Stomach (tissue), 19 donors: ENCODE measurements at places on chromosomes 4 and X. TPM values are rescaled to one million over a fixed set of nuclear protein-coding genes. Genes with fewer than 3 reads are reported as not detected.

DNA sequence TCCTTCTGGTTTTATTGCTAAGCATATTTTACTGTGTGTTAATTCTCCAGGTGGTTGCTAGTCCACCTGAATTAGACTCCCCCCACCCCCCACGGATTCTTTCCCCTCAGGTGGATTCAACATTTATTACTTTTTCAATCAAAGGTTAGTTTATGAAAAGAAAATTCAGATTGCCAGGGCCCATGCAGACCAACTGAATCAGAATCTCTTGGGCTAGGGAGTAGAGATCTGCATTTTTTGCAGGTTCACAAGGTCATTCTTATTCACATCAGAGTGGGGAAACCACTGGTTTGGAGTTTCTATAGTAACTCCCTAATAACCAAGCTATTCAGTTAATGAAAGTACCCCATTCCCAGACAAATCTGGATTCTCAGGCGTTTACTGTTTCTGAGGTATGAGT lies 9.8 kb downstream of the TMEM255A start:
- H3K27me3 ChIP-seq: no peaks in the 10 kb centered on the region
- no peaks in the 10 kb centered on the region for H3K4me1 ChIP-seq
- H3K27ac ChIP-seq: no peak overlapping the region
- H3K4me3 ChIP-seq: no peak overlapping the region
- H3K36me3 ChIP-seq: no peaks in the 10 kb centered on the region
- no peak for DNase-seq

DNA sequence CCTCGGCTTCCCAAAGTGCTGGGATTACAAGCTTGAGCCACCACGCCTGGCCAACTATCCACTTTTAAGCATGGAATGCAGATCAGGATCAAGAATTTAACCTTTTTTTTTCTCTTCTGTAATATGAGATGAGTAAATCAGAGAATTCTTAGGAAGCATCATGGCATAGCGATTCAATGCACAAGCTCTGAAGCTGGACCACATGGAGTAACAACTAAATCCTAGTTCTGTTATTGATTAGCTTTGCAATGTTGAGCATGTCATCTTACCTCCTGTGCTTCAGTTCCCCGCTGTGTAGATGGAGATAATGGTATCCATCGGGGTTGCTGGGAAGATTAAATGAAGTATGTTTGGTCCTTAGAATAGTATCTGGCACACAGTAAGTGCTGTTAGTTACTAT lies 1.9 kb upstream of the SNX25 start:
- H3K27ac ChIP-seq: no peak overlapping the region
- H3K27me3 ChIP-seq: no peaks in the 10 kb centered on the region
- no peak for DNase-seq
- no peaks in the 10 kb centered on the region for H3K36me3 ChIP-seq

- DNase-seq: peak; percentile 80
- no peaks in the 10 kb centered on the region for H3K4me1 ChIP-seq
- H3K27ac ChIP-seq: no peak overlapping the region
- H3K27me3 ChIP-seq: no peaks in the 10 kb centered on the region
- no peaks in the 10 kb centered on the region for H3K36me3 ChIP-seq
These were observed 226.6 kb downstream of the NSUN7 start for GRCh38 chr4:40976343-40976742.

DNA sequence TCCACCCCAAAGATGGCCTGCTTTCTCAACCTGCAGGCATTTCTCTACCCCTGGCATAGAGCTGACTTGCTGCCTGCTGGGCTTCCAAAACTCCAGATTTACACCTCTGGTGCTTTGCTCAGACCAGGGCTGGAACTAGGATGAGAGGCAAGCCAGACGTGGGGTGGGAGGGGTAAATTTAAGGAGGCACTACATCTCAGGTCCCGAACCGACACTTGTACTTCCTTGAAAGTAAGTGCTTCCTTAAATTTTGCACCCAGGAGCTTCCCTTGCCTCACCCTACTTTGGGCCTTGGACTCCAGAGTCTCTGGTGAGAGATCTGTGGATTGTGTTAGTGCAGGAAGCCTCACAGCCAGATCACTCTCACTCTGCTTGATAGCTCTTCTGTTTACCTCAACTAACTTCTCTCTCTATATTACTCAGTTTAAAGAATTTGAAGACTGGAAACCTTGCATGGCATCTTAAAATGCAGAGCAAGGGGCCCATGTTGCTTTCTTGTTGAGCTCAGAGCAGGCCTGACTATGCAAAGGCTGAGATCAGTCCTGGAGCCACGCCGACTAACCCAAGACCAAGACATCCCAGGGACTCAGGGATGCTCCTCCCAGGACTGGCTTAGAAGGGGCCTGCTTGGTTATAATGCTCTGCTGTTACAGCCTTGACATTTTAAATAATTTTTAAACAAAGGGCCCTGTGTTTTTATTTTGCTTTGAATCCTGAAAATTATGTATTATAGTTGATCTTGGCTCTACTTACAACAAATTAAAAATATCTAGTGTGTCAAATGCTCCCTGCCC lies 145.0 kb upstream of the LEF1 start:
- H3K27me3 ChIP-seq: no peaks in the 10 kb centered on the region
- H3K27ac ChIP-seq: no peak overlapping the region
- H3K36me3 ChIP-seq: no peaks in the 10 kb centered on the region
- H3K4me3 ChIP-seq: no peak overlapping the region
- DNase-seq: no peak

GRCh38 chr4:80104927-80105326 lies 31.9 kb upstream of the ANTXR2 start:
- no peaks in the 10 kb centered on the region for H3K4me1 ChIP-seq
- no peaks in the 10 kb centered on the region for H3K36me3 ChIP-seq
- H3K27ac ChIP-seq: no peak overlapping the region
- no peaks in the 10 kb centered on the region for H3K27me3 ChIP-seq
- DNase-seq: no peak

- H3K36me3 ChIP-seq: peaks cover 8% of the 10 kb centered on the region
- no peak overlapping the region for H3K27ac ChIP-seq
- DNase-seq: peak; percentile 48
These were observed 2.3 kb downstream of the LRBA start for GRCh38 chr4:151012820-151013219.

DNA sequence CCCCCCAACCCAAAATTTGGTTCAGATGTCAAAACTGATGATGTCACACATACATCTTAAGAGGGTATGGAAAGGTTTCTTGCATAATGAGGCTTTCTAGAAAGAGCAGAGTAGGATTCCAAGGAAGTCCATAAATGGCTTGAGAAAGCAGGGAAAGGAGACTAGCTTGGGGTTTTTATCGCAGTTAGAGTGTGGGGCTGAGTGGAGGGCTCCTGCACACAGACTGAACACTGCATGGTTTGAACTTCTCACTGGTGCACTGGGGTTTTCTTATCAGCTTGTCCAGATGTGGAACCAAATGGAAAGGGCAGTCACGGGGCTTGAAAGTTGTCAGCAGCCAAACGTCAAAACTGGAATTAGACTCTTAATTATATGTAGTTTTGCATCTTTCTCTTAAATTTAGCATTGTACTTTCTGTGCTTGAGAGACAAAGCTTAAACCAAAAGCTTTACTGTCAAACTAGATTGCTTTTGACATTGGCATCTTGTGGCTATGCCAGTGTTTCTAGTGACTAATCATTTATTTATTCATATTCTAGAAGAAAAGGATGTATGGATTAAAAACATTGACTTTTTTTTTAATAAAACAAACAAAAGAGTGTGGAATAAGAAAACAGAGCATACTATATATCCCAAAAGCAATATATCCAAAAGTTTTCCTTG lies 78.3 kb upstream of the STIM2 start:
- H3K27ac ChIP-seq: no peak overlapping the region
- no peak for DNase-seq
- H3K4me1 ChIP-seq: no peaks in the 10 kb centered on the region
- no peak overlapping the region for H3K4me3 ChIP-seq

DNA sequence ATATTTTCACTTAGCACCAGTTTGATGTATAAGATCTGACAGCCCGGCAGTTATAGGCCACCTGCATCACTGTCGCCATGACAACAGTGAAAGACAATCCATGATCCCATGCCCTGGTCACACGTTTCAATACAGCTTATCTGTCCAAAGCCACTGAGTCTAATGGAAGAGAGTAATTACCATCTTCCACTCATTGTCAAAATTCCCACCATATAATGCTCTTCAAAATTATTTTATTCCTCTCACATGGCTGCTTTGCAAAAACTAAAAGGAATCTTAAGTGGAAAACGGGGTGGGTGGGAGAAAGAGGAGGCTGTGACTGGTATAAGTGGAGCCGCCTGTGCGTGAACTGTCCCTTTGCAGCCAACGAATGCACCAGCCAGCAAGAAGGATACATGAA lies 44.2 kb downstream of the MAML3 start:
- no peak for DNase-seq
- H3K36me3 ChIP-seq: no peaks in the 10 kb centered on the region
- H3K27ac ChIP-seq: no peak overlapping the region
- no peaks in the 10 kb centered on the region for H3K27me3 ChIP-seq

DNA sequence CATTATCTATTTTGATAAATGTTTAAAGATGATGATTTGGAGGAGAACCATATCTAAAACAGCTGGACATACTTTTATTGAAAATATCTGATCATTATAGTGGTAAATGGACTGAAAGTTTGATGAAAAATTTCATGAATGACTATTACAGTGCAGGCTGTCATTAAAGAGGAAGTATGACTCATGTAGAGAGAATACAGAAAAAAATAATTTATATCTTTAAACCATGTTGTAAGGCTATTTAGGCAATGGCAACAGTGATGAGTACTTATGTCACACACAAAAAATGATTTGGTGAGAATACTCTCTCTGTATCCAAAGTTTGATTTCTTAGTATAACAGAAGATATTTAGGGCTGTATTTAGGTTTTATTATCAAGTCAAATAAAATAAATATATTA lies 3.9 kb upstream of the GLRB start:
- DNase-seq: no peak
- H3K4me1 ChIP-seq: no peaks in the 10 kb centered on the region
- no peak overlapping the region for H3K27ac ChIP-seq
- H3K4me3 ChIP-seq: no peak overlapping the region

DNA sequence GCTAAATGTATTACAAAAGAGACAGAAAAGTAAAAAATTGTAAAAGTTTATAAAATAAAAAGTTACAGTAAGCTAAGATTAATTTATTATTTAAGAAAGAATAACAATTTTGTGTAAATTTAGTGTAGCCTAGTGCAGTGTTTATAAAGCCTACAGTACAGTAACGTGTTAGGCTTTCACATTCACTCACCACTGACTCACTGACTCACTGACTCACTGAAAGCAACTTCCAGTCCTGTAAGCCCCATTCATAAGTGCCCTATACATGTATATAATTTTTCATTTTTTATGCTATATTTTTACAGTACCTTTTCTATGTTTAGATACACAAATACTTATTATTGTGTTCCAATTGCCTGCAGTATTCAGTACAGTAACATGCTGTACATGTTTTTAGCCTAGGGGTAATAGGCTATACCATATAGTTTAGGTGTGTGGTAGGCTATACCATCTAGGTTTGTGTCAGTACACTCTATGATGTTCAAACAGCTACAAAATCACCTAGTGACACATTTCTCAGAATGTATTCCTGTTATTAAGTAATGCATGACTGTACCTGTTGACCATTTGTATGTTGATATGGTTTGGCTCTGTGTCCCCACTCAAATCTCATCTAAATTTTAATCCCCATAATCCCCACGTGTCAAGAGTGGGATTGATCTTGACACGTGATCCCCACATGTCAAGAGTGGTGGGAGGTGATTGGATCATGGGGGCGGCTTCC lies 57.9 kb downstream of the CFAP299 start:
- H3K27me3 ChIP-seq: no peaks in the 10 kb centered on the region
- H3K27ac ChIP-seq: no peak overlapping the region
- no peak for DNase-seq
- H3K4me1 ChIP-seq: no peaks in the 10 kb centered on the region

- H3K4me3 ChIP-seq: peak overlapping the region; percentile 22
- no peaks in the 10 kb centered on the region for H3K36me3 ChIP-seq
- peaks cover 32% of the 10 kb centered on the region for H3K4me1 ChIP-seq
- H3K27ac ChIP-seq: peak overlapping the region; percentile 78
These were observed 78.7 kb downstream of the RBM47 start for GRCh38 chr4:40550948-40551462.

- no peaks in the 10 kb centered on the region for H3K27me3 ChIP-seq
- H3K4me1 ChIP-seq: no peaks in the 10 kb centered on the region
These were observed 19.0 kb upstream of the PDE5A start for GRCh38 chr4:119647558-119647957.

GRCh38 chrX:153640045-153640686 lies 6.8 kb upstream of the DUSP9 start:
- DNase-seq: no peak
- H3K36me3 ChIP-seq: no peaks in the 10 kb centered on the region
- H3K4me1 ChIP-seq: peaks cover 21% of the 10 kb centered on the region

GRCh38 chrX:119107206-119107605 lies 20.4 kb downstream of the KIAA1210 start:
- no peaks in the 10 kb centered on the region for H3K4me1 ChIP-seq
- no peak for DNase-seq
- H3K4me3 ChIP-seq: no peak overlapping the region
- no peaks in the 10 kb centered on the region for H3K27me3 ChIP-seq

GRCh38 chrX:19625612-19626011 lies 110.3 kb upstream of the MAP3K15 start:
- no peaks in the 10 kb centered on the region for H3K4me1 ChIP-seq
- no peaks in the 10 kb centered on the region for H3K27me3 ChIP-seq
- H3K36me3 ChIP-seq: no peaks in the 10 kb centered on the region
- DNase-seq: no peak
- H3K4me3 ChIP-seq: no peak overlapping the region
- no peak overlapping the region for H3K27ac ChIP-seq

DNA sequence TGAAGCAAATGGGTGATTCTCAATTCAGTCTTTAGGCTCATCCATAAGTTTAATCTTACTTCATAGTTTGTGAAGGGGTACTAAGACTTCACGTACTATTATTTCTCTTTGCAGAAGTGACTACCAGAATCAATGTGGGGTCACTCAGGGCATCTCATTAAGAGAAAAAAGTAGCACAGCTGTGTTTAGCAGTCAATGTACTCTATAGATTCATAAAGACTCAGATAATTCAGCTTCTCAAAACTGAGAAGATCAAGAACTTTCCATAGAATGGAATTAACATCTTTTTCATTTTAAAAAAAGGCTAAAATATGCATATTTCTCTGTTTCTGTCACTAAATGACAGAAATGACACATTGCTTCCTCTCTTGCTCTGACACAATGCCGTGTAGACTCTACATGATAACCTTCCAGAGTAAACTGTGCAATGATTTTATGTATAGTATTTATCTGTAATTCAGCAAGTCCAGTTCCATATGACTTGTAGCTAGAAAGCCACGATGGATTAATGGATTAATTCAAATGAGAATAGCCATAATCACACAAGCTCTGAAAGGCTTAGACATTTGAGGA lies 20.3 kb upstream of the LSM6 start:
- H3K27me3 ChIP-seq: no peaks in the 10 kb centered on the region
- H3K36me3 ChIP-seq: no peaks in the 10 kb centered on the region
- no peak for DNase-seq
- no peak overlapping the region for H3K27ac ChIP-seq
- H3K4me3 ChIP-seq: no peak overlapping the region
- H3K4me1 ChIP-seq: no peaks in the 10 kb centered on the region

- no peak overlapping the region for H3K4me3 ChIP-seq
- DNase-seq: no peak
- no peaks in the 10 kb centered on the region for H3K27me3 ChIP-seq
- H3K36me3 ChIP-seq: no peaks in the 10 kb centered on the region
- H3K4me1 ChIP-seq: no peaks in the 10 kb centered on the region
These were observed 21.9 kb downstream of the TXK start for GRCh38 chr4:48112017-48112667.

Gene ABCG2
- 1.3 TPM for total RNA-seq

Gene ANKRD50
- 29.3 TPM for total RNA-seq

Gene GNRHR
- not detected for total RNA-seq

Gene SPIN2A
- 1.0 TPM for total RNA-seq

Gene SMS
- total RNA-seq: 65.3 TPM

Gene SERPINA7
- not detected for total RNA-seq

Gene GABRE
- 1,253 TPM for total RNA-seq

Gene SPANXN3
- total RNA-seq: not detected

Gene NSUN7
- total RNA-seq: 17.3 TPM

Gene ZNF157
- total RNA-seq: not detected
